NCI-H774 (cell line): ENCODE measurements at places on chromosomes 3 and 15.

DNA sequence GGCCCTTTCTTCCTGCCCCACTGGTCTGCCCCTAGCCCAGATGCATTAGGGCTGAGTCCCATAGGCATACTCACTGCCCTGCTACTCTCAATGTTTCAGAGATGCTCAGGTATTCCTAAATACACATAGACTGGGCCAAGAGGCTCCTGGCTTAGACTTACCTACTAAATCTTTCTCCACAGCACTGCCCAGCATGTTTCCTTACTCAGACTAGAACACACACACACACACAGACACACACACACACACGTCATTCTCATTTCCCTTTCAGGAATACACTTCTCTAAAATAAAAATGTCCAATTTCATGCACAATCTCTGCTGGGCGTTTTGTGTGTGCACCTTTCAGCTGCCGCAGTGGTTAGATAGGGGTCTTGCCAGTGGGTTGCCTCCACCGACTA is 175.7 kb downstream of the FAM43A start:
- DNase-seq = no peak

DNA sequence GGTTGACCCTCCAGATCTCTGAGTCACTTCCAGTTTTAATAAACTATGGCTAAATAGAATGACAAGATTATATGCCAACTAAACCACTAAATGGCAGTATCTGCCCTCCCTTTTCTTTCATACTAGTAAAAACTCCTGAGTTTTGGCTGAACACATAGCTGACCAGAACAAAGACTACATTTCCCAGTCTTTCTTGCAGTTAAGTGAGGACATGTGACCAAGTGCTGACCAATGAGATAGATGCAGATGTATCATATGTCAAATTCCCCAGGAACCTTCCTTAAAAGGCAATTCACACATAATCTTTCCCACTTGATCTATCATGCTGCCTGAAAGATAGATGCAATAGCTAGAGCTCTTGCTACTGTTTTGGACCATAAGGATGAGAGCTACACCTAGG is 191.3 kb downstream of the SHOX2 start:
- no peak for DNase-seq

GRCh38 chr15:59245559-59245958 is 38.9 kb downstream of the LDHAL6B start:
- no peak for DNase-seq

GRCh38 chr3:42375121-42375800 is 35.1 kb downstream of the LYZL4 start:
- DNase-seq = no peak

- no peak for DNase-seq
Measured at GRCh38 chr3:41102053-41102556, 97.2 kb upstream of the CTNNB1 start.

GRCh38 chr15:32700501-32701150 is 17.2 kb upstream of the GREM1 start:
- no peak for DNase-seq

GRCh38 chr15:31373096-31373865 is 46.6 kb downstream of the KLF13 start:
- no peak for DNase-seq

GRCh38 chr3:5464649-5465048 is 277.1 kb downstream of the EDEM1 start:
- DNase-seq = no peak

- no peak for DNase-seq
Measured at GRCh38 chr3:73509816-73510215, 114.9 kb downstream of the PDZRN3 start.

- DNase-seq = no peak
Measured at GRCh38 chr3:37856381-37856780, 5.3 kb upstream of the CTDSPL start.

- no peak for DNase-seq
Measured at GRCh38 chr3:38647217-38647970, 2.1 kb downstream of the SCN5A start.

DNA sequence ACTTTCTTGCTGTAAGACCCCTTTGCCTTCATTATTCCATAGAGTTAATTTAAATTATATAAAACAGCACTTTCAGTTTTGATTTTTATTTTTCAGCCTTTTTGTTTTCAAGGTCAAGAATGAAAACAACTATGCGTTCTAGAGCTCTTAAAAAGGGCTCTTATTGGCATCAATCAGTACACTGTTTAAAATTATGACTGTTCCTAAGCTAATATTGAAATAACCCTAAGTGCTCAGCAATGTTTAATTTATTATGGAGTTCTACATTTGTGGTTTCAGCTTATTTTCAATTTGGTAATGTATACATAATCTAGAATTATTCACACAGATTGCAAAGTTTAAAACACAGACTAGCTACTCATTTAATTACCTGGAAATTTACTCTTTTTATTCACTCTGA is 179.4 kb downstream of the MBNL1 start:
- no peak for DNase-seq

- DNase-seq = peak; percentile 19
Measured at GRCh38 chr3:49703443-49703927, 14.1 kb downstream of the RNF123 start.

DNA sequence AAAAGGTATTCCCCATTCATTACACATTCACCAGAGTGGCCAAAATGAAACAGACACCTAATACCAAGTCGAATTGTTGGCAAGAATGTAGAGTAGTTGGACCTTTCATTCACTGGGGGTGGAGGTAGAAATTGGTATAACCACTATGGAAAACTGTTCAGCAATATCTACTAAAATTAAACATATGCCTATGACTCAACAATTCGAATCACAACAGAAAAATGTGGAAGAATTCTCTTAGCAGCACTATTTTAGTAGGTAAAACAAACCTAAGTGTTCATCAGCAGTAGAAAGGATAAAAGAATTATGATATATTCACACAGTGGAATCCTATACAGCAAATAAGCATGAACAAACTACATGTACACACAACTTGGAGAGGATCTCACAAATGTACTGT is 30.6 kb downstream of the POLG start:
- no peak for DNase-seq

- DNase-seq = no peak
Measured at GRCh38 chr15:67510597-67511190, 10.2 kb upstream of the C15orf61 start.

- DNase-seq = no peak
Measured at GRCh38 chr3:179455954-179456353, 4.7 kb upstream of the GNB4 start.

DNA sequence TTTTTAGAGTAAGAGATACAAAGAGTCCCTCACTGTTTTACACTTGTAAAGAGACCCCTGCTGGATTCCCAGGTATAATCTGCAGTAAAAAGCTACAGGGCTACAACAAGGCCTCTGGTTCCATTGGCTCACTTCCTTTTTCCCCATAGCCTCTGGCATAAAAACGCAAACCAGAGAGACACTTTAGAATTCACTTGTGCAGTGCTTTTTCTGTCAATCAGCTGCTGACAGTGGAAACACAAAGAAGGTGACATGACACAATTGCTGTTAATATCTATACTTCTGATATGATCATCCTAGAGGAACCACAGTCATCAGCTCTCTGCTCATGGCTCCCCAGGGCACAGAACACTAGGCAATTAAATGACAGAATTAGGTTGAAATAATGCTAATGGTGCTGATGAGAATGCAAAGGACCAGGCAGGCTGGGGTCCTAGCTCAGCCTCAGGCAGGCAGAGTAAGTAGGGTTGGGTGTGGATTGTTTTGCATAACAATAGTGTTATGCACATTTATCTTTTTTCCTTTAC is 667.9 kb upstream of the CFAP20DC start:
- no peak for DNase-seq

DNA sequence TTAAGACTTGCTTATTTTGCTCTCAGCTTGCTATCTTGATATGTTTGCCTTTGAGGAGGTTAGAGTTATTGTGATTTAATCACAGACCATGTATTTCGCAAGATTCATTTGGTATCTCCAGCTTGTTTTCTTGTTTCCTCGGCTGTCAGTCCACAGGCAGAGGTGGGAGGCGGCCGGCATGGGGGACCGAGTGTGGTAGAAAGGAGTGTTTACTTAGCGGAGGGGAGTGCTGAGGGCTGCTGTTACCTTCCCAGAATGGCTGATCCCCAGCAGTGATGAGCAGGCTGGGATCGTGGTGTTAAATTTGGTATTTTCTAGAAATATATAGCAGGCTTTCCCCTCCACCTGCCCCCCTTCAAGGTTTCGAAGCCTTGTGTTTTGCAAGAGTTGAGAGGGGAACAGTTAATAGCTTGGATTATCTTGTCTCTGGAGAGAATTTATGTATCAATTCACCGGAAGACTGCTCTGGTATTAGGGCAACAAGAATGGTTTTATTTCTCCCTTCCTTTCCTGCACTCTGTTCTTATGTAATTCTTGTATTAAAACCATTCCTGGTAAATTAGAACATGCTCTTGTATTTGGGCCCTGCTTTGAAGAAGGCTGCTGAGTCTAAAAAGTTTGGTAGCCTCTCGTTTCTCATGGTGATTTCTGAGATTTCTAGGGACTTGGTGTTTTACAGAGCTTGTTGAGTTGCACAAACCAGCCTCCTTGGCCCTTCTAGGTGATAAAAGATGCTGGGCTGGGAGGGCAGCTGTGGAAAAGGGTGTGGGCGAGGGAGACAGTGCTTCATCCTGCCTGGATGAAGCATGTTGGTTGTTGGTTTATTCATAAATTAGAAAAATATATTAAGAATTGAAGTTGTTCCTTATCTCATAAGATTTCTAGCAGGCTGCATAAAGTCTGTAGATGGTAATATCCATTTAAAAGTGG is 151.4 kb downstream of the IGF1R start:
- no peak for DNase-seq

DNA sequence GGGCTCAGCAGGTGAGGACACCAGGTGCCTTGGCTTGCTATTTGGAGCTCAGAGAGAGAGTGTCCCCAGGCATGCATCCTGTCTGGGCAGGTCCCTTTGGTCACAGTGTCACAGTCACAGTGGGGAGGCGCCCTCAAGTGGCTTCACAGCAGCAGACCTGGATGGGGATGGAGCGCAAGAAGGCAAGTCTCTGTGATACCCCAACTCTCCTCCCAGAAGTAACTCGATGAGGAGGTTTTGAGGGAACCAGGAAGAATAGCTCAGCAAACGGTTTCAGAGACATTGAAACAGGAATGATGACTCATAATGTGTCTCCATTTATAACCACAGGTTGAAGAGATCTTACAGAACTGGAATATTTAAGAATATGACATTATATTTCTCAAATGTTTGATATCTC is 66.5 kb upstream of the SH3GL3 start:
- no peak for DNase-seq

DNA sequence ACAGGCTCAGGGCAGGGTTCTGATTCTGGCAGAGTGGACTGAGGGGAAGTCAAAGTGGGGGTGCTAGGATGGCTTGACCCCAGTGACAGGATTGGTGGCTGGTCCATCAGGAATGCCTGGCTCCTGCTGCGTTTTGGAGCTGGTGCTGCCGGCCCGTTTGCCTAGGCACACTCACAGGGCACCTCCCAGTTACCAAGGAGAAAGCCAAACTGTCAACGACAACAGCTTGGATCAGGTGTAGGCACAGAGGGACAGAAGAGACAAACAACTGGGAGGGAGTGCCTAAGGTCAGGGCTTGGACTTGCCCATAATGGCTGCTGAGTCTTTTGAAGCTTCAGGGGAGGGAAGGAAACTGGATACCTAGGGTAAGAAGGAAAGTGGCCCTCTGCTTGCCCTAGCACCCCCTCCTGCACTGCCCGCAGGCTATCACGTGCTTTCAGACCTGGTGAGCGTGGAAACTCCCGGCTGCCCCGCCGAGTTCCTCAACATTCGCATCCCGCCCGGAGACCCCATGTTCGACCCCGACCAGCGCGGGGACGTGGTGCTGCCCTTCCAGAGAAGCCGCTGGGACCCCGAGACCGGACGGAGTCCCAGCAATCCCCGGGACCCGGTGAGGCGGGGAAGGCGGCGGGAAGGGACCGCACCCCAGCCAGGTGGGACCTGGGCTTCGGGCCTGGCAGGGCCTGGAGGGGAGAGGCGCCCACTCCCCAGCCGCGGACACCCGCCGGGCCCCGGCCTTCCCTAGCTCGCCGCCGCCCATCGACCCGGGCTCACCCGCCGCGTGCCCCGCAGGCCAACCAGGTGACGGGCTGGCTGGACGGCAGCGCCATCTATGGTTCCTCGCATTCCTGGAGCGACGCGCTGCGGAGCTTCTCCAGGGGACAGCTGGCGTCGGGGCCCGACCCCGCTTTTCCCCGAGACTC is 5.1 kb downstream of the DUOX1 start:
- DNase-seq = no peak
